Activated CD4-positive, alpha-beta T cell treated with anti-CD3 and anti-CD28 coated beads for 48 hours (primary cell): ENCODE measurements at places on chromosomes 6 and 20.

- DNase-seq = no peak
Measured at GRCh38 chr6:110534731-110535492, 58.5 kb upstream of the SLC22A16 start.

GRCh38 chr20:32140603-32141002 lies 31.1 kb downstream of the TM9SF4 start:
- no peak for DNase-seq

- no peak for DNase-seq
Measured at GRCh38 chr6:166464068-166465002, 81.6 kb upstream of the MPC1 start.

DNA sequence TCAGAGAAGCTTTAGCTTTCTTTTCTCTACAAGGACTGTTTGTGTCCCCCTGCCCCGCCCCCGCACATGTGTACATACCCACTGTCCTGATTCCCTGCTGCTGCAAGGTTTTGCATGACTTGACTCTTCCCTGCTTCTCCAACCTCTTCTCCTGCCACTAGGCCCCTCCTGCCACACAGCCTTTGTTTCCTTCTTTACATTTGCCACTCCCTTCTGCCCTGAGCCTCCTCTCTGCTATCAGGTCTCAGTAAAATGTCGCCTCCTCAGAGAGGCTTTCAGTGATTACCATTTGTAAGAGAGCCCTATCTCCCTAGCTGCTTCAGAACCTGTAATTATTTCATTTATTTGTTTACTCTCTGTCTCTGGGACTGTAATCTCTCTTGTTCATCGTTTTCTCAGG lies 56.4 kb upstream of the VSTM2L start:
- no peak for DNase-seq

DNA sequence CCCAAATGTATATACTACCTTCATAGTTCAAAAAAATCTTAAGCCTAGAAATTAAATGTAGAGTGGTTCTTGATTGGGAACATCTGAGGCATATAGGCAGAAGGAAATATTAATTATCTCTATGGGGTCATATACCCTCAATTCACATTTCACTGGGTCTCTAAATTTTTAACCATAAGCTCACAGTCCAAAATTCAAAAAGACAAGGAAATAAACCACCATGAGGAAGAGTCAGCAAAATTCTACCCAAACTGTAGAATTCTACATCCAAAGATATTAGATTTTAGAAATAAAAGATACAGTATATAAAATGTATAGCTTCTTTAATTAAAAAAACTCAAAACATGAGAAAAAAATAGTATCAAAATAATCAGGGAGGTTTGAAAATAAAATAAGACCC lies 15.5 kb downstream of the LY86 start:
- no peak for DNase-seq

GRCh38 chr6:131929264-131929663 lies 21.9 kb downstream of the CCN2 start:
- no peak for DNase-seq

DNA sequence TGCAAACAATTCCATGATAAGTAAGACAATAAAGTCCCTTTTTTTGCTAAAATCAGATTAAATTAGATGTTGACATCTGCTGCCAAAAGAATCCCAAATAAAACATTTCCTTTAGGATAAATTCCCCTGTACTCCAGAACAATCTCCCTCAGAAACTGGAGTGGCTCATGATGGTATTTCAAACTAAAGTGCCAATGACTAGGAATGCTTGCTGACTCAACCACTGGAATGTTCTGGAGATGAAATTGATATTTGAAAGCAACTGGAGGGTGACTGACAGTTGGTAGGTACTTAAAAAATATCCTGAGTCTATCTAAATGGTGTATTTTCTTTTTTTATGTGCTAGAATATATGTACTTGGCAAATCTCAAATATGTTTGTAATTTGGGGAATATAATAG lies 350.1 kb upstream of the TSHZ2 start:
- DNase-seq = no peak

DNA sequence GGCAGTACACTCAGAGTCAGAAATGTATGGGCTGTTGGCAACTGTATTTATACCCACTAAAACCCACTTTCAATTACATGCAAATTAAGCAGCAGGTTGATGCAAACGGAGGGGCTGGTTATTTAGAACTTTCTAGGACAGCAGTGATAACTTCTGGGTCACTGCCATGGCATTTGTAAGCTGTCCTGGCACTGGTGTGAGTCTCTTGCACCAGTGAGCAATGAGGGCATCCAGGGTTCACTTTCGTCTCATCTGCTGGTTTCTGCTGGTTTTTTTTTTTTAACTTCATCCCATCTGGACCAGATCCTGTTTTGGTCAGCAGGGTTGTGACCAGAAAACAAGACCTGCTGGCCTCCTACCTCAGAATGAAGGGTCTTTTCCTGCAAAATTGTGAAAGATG lies 49.2 kb downstream of the CDH26 start:
- no peak for DNase-seq

- no peak for DNase-seq
Measured at GRCh38 chr6:63690221-63690620, 54.6 kb downstream of the PHF3 start.

GRCh38 chr20:35831029-35831428 lies 59.2 kb downstream of the PHF20 start:
- DNase-seq = peak; percentile 25
